ENCODE measurements at places on chromosomes 6 and 20.

DNA sequence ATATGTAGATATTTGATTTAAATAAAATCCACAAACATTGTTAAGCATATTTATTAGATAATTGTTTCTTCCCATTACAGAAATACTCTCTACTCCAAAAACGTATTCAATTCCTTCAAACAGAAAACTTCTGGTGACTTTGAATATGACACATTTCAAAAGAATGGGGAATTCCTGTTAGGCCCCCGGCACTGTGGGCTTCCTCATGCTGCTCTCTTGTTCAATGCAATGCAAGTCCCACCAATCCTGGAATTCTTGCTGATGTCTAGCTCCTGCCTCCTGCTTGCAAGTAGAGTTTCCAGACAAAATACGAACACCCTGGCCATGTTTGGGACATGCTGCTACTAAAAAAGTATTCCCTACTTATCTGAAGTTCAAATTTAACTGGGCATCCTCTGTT lies 544.1 kb downstream of the QKI start:
- DNase-seq = no peak

GRCh38 chr6:7190791-7191190 lies 83.0 kb downstream of the RREB1 start:
- no peak for DNase-seq

GRCh38 chr6:31886541-31886991 lies 7.8 kb upstream of the SLC44A4 start:
- DNase-seq = no peak

DNA sequence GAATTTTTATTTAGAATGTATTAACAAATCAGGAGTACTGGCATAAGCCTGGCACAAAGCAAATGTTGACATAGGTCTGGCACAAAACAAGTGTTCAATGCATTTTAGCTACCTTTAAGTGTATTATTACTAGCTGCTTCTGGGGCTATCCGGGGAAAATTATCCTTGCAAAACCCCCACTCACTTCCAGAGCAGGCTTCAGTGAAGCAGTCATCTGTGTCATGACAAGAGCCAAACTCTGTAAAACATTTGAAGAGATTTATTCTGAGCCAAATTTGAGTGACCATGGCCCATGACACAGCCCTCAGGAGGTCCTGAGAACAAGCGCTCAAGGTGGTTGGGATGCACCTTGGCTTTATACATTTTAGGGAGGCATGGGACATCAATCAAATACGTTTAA lies 6.4 kb upstream of the TRIM38 start:
- no peak for DNase-seq

DNA sequence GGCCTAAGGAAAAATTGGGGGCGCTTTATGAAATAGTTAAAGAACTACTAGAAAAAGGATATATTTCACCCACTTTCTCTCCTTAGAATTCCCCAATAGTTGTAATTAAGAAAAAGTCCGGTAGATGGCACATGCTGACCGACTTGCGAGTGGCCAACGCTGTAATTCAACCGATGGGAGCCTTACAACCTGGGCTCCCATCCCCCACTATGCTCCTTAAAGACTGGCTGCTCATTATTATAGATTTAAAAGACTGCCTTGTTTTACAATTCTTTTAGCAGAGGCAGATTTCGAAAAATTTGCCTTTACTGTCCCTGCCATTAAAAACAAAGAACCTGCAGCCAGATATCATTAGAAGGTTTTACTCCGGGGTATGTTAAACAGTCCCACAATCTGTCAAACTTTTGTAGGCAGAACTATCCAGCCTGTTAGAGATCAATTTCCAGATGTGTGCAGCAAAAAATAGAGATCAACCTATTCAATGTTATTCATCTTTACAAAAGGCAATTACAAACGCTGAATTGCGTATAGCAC lies 58.5 kb upstream of the PRSS16 start:
- DNase-seq = peak; percentile 79

DNA sequence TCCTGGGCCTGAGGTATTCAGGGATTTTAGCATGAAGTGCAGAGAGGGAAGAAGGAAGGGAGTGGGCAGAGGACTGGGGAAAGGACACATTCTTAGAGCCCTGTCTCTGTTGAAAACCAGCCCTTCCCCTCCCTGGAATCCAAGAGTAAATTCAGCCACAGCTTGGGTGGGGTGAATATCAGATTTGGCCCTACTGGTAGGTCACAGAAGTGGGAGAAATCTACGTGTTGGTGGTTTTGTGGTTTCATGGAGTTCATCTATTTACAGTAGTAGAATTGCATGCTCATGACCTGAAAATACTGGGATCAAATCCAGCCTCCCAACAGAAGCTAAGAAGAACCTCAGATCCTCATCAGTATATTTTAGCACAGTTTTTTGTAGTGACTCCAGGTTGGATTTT lies 404.4 kb downstream of the BMP2 start:
- DNase-seq = no peak

DNA sequence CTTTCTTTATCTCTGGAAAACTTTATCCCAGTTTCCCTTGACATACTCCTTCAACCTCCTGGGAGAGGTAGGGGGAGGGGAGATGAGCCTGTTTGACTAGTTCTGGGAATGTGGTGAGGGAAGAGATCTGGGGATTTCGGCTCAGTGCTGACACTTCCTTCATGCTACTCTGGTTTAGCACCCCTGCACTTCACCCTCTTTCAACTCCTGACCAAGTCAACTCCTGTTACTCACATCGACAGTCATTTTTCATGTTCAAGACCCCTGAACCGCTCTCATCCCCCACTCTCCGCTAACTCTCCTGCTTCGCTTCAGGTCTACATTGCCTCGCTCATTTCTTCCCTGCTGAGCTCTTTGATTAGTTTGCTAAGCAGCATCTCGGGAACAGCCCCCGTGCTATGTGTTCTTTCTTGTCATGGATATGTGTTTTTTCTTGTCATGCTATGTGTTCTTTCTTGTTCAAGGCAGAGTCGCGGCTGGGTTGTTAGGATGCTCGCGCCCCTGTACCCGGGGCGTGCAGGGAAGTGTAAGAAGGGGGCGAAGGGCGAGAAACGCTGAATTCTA lies 16.6 kb upstream of the TRIM27 start:
- peak; percentile 51 for DNase-seq

GRCh38 chr6:15993716-15994228 lies 135.1 kb upstream of the MYLIP start:
- no peak for DNase-seq

- peak; percentile 28 for DNase-seq
These were observed 916 bp upstream of the SUN5 start for GRCh38 chr20:33005132-33005566.

DNA sequence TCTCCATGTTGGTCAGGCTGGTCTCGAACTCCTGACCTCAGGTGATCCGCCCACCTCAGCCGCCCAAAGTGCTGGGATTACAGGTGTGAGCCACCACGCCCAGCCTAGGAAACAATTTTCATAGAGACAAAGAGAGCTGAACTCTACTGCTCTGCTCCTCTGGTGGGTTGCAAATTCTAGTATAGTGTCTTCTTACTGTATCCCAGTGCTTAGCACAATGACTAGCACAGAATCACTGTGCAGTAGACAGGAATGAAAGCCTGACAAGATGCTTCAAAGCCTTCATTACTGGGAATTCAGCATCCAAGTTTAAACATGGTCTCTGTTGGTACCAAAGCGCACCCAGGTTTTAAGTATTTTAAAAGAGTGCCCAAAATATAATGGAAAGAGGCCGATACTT lies 96.5 kb upstream of the SALL4 start:
- DNase-seq = no peak

DNA sequence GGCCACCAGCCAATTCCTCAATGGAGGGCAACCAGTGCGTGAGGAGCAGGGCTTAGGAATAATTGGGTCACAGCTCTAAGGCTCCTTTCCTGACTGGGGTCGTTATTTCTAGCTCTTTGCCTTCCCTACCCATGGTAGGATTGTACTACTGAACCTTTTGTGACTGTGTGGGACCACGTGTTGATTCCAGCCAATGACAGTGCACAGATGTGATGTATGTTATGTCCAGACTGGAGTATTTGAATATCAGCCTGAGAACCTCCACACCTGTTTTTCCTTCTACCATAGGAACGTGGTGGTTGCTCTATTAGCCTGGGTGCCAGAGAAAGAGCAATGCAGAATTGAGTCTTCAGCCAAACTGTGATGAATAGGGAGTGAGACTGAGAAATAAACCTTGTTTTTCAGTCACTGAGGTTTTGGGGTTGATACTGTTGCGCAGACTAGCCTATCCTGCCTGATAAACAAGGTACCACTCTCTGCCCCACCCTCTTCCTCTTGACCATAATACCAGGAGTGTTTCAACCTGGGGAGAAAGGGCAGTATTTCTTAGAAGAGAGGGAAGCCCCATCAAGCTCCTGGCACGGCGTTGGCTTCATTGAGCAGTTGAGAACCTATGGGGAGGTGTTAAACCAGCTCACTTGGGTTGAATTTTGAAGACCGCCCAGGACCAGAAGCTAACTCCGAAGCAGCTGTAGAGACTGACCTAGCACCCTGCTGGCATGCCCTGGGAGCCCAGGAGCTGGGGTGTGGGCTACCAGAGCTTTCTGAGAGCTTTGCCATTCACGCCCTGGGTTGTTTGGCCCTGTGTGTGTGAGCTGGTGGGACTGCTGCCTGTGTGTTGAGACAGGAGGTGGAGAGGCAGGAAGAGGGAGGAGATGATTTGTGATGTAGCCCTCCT lies 105.5 kb upstream of the BACH2 start:
- DNase-seq = peak; percentile 40

DNA sequence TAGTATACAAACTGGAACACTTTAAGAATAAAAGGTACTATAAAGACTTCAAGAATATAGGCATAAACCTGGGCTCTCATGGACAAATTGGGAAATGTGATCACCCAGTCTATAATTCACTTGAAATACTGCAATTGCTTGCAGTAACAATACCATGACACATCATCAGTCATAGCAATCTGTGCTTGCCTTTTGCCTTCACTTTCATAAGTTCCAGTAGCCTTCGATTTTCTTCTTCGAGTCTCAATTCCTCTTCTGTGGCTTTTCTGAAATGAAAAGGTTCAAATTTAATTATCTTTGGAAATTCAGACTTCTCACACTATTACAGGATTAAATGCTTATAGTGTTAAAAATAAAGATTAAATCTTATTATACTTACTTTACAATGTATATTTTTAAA lies 96.3 kb upstream of the ZBTB24 start:
- no peak for DNase-seq

- DNase-seq = no peak
These were observed 47.8 kb upstream of the TOP1 start for GRCh38 chr20:40980828-40981310.

GRCh38 chr6:170295510-170296422 lies 4.9 kb upstream of the DLL1 start:
- no peak for DNase-seq

DNA sequence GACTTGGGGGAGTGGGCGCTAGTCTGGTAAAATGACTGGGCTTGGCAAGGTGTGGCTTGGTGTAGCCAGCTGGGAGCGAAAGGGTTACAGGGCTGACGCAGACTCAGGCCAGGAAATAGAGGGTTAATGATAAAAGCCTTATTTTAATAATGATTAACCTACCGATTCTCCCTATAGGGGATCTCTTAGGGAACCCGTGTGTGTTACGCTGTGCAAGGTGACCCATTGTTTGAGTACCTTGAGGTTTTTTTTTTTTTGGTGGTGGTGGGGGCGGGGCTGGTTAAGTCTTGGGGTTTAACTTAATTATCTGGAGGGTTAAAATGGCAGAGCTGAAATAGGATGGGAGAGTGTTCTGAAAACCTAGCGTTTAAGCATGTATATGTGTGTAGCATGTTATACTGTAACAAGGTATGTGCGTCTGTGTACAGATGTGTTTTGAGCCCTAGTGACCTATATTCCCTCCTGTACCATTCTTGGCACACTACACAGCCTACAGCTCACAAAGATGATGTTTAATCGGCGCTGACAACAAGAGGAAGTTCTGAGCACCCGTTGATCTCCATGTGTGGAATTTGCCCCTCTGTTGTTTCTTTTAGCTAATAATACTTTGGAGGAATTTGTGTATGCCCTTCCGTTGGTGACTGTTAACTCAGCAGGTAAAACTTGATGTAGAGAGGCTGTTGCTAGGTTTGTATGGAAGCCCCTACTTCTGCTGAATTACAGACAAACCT lies 1.3 kb downstream of the CARMIL1 start:
- no peak for DNase-seq

DNA sequence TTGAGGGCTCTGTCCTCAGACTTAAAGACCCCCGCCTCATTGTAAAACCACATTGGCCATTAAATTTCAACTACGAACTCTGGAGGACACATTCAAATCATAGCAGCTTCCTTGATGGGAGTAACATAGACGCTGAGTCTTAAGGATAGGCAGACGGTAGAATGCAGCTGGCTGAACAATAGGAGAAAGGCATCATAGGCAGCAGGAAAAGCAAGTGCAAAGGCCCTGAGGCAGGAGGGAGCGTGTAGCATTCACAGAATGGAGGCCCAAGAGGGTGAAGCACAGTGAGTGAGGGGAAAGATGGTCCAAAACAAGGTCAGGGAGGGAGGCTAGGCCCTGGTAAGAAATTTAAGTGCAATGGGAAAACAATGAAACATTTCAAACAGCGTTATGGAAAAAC lies 8.6 kb upstream of the PFDN4 start:
- DNase-seq = no peak

DNA sequence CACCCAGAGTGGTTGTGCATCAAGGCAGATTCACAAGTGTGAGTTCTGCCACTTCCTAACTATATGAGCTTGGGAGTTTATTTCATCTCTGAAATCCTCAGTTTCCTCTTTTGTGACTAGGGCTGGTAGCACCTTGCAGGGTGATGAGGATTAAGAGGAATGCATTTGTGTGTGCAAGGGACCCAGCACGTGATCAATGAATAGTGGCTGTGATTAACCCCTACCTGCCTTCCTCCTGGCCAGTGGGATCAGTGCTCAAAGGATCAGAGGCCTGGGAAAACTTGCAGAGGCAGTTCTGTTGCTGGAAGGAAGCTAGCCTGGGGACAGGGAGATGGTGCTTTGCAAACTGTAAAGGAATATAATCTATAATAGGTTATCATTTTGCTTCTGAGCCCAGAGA lies 7.3 kb downstream of the SDC4 start:
- no peak for DNase-seq

DNA sequence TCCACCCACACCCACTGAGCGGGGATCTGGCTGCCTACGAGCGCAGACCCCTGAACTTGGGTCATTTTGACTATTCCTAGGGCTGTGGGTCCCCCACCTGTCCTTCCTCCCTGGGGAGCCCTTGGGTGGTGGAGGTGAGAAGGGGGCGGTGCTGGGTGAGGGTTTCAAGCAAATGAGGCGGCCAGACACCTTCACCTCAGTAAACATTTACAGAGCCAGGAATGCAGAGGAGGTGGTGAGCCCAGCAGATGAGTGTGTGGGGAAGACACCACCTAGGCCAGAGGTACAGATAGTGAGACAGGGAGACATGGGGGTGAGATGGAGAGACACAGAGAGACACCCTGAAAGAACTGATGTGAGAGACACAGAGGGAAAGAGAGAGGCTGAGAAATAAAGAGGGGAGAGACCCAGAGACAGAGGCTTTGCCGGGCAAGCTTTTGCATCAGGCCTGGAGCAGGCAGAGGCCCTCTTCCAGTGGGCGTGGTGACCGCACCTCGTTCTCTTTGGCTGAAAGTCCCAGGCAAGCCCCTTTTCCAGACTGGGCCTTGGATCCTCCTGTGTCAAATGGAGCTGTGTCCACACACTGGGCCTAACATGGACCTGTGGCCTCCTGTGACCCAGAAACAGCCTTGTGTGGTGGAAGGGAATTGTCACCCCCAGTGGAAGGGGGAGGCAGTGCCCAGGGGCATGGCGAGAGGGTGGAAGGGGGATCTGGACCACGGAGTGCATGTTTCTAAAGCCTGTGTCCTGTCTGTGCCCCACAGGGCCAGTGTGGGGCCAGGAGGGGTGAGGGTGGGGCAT lies 29.7 kb downstream of the CEBPB start:
- no peak for DNase-seq
